ENCODE measurements at places on chromosomes 7 and 10.

- DNase-seq = peak; percentile 8
Measured at GRCh38 chr10:124145109-124145870, 51.9 kb upstream of the CHST15 start.

GRCh38 chr7:87029078-87029477 is 30.4 kb downstream of the ELAPOR2 start:
- DNase-seq = no peak

- no peak for DNase-seq
Measured at GRCh38 chr7:67306331-67306730, 309.7 kb downstream of the TYW1 start.

GRCh38 chr10:130915065-130915464 is 396.5 kb downstream of the TCERG1L start:
- no peak for DNase-seq

DNA sequence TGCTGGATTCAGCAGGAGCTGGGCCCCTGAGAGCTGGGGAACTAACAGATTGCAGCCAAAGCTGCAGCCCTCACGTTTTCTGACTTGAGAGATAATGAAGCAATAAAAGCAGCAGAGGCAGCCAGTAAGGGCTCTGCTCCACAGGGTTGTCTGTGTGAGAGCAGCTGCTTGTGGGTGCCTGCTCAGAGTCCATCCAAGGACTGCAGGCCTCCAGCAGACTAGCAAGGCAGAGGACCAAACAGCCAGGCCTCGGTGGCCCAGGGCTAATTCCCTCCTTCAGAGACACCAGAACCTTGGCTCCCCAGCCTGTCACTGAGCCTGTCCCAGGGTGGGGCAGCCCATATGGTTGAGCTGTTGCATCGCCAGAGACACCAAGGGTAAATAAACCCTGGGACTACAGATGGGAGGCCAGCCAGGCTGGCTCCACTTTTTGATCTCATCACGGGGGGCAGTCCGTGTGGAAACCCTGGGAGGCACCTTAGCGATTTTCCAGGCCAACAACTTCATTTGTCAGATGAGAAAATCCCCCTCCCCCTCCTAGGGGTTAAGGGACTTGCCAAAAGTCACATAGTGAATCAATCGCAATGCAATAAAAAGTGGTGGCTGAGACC is 229.2 kb downstream of the WDR11 start:
- DNase-seq = no peak

All from CD4-positive, alpha-beta T cell treated with Interleukin-12 subunit alpha and Interleukin-12 subunit beta, for 1 hour (primary cell).